ENCODE measurements at places on chromosomes 16 and 17. TPM values are rescaled to one million over a fixed set of nuclear protein-coding genes. Genes with fewer than 3 reads are reported as not detected.

Gene OVCA2
- total RNA-seq = 33.2 TPM

DNA sequence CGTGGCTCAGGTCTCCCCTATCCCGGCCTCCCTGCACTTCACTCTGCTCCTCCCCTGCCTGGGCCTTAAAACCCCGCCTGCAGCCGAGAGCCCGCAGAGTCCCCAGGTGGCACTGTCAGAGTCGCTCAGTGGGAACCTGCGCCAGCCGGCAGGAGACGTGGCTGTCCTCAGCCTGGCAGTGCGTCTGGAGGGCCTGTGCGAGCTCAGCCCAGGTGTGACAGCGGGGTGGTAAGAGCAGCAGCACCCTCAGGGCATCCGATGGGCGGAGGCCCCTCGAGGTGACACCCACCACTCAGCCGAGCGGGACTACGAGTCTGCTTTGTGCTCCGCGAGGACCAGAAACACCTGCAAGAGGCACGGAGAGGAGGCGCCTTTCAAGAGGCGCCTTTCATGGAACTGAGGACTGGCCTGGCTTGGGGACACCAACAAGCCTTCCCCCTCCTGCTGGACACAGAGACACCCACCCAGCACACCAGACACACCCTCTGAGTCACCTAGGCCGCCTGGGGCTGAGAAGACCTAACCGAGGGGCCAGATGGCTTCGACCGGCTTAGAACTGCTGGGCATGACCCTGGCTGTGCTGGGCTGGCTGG, at the start of gene CLDN9:
Gene CLDN9 (plus strand): TSS at position 96 of the 593 bp plus-strand sequence. CDS start 440 bp downstream, at position 536.
- DNase-seq = no peak

Gene SERPINF2
- total RNA-seq = 0.38 TPM

Gene FOXC2
- 91.8 TPM for total RNA-seq

GRCh38 chr17:21177854-21178600, 35.9 kb downstream of the TMEM11 start:
- DNase-seq = no peak

DNA sequence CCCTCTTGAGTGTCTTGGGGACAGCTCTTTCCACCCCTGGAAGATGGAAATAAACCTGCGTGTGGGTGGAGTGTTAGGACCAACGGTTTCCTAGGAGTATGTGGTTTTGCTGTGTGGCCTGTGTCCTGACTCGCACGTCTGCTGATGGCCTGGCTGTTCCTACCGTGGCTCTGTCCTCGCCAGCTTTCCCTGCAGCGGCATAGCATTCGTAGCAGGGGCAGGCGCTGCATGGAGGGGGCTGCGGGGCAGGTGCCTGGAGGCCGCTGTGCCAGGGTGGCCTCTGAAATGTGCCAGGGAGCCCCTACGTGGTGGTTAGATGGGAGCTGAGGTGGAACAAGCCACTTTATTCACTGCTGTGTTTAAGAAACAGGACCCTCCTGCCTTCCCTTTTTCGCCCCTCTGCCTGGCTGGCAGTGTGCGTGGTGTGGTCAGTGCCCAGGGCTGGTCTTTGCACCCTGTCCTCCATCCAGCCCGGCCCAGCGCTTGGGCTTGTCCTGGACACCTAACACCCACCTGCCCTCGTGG, 10.6 kb downstream of the SLC16A3 start:
- no peak for DNase-seq

- no peak for DNase-seq
Measured at GRCh38 chr16:12449374-12449773, 354.3 kb downstream of the CPPED1 start.

Gene TEX14
- total RNA-seq = 0.13 TPM

- DNase-seq = no peak
Measured at GRCh38 chr17:64500487-64500859, 3.6 kb upstream of the POLG2 start.

DNA sequence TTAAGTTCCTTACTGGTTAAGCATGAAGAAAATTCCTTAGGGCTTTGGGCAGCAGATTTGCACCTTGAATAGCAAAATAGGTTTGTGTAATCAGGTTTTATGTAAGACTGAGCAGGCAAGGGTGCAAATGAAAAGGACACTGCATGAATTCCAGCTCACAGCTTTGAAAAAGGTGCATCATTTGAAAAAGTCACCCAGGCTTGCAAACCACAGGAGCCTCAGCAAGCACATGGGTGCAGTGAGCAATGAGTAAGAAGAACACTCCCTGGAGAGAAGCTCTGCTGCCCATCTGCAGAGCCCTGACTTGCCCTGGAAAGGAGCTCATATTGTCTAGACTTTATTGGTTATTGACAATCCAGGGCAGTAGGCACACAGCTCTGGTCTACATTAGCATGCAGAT, 165.6 kb upstream of the KCNJ16 start:
- DNase-seq = no peak

GRCh38 chr16:4380119-4381063, 8.7 kb downstream of the VASN start:
- DNase-seq = no peak

- DNase-seq = no peak
Measured at GRCh38 chr16:57798953-57799599, 3.2 kb downstream of the KIFC3 start.

Gene APOBR
- total RNA-seq = not detected

GRCh38 chr16:83296505-83296904, 511.3 kb upstream of the HSBP1 start:
- DNase-seq = no peak

GRCh38 chr17:40069751-40070708, 7.3 kb downstream of the THRA start:
- no peak for DNase-seq

GRCh38 chr17:57945996-57946797, 9.0 kb downstream of the CUEDC1 start:
- no peak for DNase-seq

- no peak for DNase-seq
Measured at GRCh38 chr17:74214484-74215341, 1.3 kb downstream of the TTYH2 start.

DNA sequence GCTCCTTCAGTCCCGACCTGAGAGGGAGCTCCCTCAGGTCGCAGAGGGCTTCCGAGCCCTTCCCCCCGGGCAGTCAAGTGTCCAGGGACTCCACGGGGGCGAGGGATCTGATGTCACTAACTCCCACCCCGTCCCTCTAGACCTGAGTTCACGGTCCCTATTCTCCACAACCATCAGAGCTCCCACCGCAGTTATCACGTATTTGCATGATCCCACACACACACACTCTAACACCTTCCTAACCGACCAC, 3.7 kb upstream of the PER1 start:
- no peak for DNase-seq

DNA sequence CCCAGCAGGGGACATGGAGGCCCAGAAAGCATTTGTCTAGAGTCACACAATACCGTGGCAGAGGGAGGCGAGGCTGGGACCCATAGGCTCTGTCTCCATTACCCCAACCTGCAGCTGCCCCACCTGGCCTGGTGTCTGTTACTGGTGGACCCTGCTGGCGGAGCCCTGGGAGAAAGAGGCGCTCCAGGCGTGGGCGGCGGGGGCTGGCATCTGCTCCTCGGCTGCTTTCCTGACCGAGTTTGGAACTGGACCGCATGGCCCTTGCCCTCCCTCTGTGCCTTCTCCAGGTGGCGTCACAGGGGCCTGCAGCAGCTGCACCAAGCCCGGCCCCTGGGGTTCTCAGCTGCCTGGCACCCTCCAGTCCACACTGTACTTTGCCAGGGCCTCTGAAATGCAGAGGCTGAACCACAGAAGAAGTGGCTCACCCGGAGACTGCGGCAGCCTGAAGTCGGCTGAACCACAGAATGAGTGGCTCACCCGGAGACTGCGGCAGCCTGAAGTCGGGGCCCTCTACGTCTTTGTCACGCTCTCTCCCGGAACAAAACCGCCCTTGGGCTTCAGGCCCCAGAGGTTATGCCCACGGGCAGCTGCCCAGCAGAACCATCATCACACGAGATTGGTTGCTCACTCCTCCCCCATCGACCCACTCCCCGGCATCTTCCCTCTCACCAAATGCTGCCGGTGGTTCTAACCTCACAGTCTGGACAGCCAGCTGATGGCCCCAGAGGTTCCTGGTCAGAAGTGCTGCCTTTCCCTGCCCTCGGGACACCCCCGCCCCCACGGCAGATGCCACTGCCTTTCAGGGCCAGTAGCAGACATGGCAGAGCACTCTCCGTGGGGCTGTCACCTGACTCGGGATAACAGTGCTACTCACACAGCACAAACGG, 20.2 kb downstream of the CBFA2T3 start:
- no peak for DNase-seq

- peak; percentile 93 for DNase-seq
Measured at GRCh38 chr16:3021449-3022207, 1.5 kb downstream of the TNFRSF12A start.

DNA sequence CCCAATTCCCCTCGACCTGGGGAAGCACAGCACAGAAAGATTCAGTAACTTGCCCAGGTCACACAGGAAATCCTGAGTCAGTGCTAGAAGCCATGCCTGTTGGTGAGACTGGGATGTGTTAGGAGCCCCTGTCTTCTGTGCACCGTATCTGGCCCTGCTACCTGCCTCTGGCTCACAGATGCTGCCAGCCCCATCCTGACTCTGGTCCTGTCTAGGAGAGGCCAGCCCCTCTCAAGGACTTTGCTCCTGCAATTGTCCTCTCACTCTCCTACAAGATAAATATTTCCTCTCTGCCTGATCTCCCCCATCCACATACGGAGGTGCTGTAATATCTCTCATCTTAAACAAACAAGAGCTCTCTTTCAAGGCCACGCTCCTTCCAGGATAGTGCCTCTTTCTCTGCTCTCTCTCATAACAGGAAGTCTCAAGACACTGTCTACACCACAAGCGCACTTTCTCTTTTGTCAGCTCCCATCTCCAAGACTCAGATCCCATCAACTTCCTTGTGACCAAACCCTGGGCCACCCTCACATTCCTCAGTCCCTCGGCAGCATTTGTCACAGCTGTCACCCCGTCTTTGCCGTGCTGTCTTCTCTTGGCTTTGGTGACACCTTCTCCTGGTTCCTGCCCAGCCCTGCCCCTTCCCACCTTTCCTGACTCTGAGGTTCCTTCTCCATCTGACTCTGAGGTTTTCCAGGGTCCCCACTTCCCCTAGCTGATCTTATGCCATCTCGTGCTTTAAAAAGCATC, 1.9 kb downstream of the SLC13A2 start:
- DNase-seq = no peak

GRCh38 chr17:835263-835662, 53.1 kb downstream of the MRM3 start:
- no peak for DNase-seq

Gene C1QTNF1
- 203 TPM for total RNA-seq

Gene CACNG1
- total RNA-seq = not detected

- no peak for DNase-seq
Measured at GRCh38 chr16:70688246-70688742, 2.4 kb upstream of the MTSS2 start.

Gene NPIPA5
- 5.7 TPM for total RNA-seq

DNA sequence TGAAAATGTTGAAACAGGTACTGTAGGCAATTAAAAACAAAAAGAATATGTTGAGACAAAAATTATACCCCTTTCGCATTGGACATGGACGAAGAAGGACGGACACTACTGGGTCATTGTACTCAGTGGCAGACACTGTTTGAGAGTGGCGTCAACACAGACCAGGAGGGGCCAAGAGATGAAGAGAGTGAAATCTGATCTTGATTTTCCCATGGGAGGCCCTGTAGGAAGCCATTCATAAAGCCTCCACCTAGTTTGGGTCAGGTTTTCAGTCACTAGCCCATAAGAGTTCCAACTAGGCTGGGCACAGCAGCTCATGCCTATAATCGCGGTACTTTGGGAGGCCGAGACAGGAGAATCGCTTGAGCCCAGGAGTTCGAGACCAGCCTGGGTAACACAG, 23.6 kb upstream of the SMURF2 start:
- DNase-seq = no peak

DNA sequence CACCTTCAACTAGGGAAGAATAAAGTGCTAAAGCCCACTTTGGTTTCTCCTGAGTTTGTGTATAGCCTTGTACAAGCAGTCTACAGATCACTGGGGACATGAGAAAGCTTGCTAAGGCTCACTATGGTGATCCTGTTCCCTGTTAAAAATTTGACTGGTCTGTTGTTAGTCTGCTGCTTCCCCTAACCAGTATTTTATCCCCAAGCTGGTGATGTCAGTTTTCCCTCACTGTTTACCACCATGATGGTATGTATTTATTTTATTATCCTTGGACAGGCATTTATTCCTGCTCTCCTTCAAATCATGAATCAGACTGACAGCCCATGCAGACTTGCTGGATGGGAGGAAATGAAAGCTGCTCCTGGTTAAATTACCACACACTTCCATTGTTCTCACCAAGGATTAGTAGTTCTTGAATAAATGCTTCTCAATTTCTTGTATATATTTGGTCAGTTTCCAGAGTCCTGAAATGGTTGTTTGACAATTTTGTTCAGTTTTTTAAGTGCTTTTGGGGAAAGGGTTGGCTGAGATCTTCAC, 99.6 kb downstream of the CA4 start:
- no peak for DNase-seq

GRCh38 chr17:48194097-48194550, 86.6 kb downstream of the SNX11 start:
- no peak for DNase-seq

DNA sequence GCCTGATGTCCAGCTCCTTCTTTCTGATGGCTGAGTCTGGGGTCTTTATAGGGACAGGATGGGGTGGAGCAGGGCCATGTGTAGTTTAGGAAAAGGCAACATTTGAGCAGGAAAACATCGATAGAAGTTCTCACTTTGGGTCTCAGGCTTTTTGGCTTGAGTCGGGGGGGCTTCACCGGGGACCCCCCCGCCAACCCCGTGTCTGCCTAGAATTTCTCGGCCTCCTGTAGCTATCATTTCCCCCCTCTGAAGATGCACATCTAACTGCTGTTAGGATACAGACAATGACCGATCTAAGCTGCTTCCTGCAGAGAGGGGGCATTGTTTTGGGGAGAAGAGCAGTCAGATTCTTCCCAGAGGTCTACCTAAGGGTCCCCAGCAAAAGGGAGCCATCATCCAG, 16.7 kb upstream of the ZNHIT3 start:
- no peak for DNase-seq

GRCh38 chr16:64428463-64429113, 693.3 kb downstream of the CDH11 start:
- no peak for DNase-seq

DNA sequence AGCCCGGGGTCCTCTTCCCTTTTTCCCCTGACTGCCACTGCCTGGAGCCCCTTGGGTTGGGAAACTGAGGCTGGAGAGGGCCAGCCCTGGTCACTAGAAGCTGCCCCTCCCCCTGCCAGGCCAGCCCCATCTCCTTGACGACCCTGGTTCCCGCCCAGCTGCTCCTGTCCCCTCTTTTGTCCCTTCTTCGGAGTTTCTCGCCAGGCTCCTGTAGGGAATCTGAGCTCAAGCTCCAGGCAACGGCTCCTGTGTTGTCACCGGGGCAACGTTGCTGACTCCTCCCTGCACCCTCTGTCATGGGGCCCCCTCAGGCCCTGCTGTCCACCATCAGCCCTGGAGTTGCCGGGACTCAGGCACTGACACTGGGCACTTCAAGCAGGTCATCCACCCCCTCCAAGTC, 5.7 kb downstream of the LLGL1 start:
- no peak for DNase-seq

GRCh38 chr17:40617678-40618240, 29.9 kb downstream of the SMARCE1 start:
- no peak for DNase-seq

Gene IFT20
- 55.3 TPM for total RNA-seq

- DNase-seq = no peak
Measured at GRCh38 chr17:4913994-4914393, 11.1 kb upstream of the CHRNE start.
